CD4-positive, alpha-beta T cell treated with Interleukin-21 for 1 hour (primary cell): ENCODE measurements at places on chromosomes 1 and 21.
A peak's percentile ranks its signal among the peaks of the same experiment; 100 is the strongest.

DNA sequence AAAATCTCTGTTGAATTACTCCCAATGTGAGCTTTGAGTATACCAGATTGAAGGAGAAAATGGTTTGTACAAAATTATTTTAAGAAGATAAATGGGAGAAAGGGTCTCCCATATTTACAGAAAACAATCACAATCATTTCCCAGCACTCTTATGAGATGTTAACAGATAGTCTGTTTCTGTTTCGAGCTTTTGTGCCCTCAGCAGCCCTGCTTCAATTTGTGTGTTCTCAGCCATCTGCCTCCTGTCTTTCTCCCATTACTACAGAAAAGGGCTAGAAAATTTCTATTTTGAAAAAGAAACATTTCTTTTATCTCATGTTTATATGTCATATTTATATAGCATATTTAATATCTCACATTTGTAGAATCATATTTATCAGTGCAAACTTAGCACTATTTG lies 498.4 kb downstream of the TTLL7 start:
- DNase-seq, result no peak

GRCh38 chr1:214634267-214634666 lies 31.3 kb downstream of the CENPF start:
- no peak for DNase-seq

DNA sequence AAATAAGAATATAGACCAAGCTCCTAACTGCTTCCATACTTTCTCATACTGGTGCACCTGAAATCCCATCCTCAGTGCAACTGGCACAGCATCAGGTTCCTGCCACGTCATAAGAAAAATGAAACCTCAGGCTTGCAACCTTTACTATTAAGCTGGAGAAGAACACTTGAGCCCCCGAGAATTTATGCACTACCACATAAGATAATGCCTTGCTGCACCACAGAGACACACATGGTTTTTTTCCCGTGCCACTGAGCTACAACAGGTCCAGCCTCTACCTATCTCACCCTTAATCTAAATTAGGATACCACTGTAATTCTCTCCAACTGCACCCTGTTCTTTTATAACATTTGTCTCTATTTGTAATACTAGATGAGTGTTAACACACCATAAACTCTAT lies 174.5 kb downstream of the DENND1B start:
- DNase-seq, result no peak

DNA sequence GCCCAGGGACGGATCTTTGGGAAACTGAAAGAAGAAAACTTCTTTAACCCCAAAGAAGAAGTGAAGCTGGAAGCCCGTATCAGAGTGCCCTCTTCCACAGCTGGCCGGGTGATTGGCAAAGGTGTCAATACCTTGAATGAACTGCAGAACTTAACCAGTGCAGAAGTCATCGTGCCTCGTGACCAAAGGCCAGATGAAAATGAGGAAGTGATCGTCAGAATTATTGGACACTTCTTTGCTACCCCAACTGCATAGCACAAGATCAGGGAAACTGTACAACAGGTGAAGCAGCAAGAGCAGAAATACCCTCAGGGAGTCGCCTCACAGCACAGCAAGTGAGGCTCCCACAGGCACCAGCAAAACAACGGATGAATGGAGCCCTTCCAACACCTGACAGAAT lies 114.0 kb downstream of the NBPF12 start:
- DNase-seq, result no peak

DNA sequence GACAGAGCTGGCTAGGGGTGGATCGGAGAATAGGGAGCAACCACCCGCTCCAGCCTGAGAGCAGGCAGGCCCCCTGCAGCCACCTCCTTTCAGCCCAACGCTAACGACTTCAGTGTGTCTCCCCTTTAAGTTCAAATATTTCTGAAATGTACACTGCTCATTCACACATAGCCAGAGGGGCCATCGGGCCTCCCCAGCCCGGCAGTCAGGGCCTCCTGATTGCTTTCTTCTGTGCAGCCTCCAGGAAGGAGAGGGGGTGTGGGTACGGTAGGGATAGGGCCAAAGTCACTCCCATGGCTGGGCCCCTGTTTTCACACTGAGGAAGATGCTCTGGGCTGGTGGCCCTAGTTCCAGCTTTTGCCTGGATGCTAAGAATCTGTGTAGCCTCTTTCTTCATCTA lies 64.8 kb downstream of the EPHB2 start:
- DNase-seq, result no peak

- no peak for DNase-seq
Observed at GRCh38 chr1:71494163-71494562, 413.3 kb upstream of the ZRANB2 start.

- DNase-seq, result no peak
Observed at GRCh38 chr1:76203127-76203526, 128.6 kb downstream of the ST6GALNAC3 start.

DNA sequence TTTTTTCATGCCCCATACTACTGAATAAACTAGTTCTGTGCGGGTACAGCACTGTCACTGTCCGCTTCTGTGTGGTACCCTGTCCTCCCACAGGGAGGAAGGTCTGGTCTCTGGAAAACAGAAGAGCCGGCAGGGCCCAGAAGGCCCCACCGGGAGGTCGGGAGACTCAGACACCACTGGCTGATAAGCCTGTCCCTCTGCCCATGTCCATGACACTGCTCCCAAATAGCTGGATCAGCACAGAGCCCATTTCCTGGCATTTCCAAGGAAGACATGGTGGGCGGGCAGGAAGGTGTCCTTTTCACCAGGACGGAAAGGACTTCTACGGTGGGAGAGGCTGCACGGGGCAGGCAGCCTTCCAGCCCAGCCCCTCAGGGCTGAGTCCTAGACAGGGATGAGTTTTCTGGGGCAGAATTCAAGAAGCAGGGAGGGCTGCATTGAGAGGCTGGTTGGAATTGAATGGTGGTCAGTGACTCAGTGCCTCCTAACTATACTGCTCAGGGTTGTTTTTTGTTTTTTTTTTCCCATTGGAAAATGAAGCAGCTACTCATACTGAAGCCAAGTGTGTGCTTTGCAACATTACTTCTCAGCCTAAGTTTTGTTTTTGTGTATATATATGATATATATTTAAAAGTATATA lies 7.1 kb downstream of the PSRC1 start:
- no peak for DNase-seq

DNA sequence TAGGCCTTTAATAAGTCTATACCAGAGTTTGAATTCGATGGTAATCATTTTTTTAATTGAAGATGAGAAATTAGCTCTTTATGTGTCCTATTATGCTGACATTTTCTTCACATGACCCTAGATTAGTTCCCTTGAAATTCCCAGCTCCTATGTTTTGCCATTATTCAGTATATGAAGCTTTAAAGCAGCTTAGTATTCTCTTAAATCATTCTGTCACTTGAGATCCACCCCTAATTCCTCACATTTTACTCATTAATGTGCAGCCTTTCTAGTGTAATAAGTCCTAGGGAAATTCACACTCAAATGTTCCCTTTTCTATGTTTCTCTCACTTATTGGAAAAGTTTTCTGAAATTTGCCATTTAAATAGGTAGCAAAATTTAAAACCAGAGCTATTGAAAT lies 704.5 kb upstream of the B3GALT2 start:
- no peak for DNase-seq

DNA sequence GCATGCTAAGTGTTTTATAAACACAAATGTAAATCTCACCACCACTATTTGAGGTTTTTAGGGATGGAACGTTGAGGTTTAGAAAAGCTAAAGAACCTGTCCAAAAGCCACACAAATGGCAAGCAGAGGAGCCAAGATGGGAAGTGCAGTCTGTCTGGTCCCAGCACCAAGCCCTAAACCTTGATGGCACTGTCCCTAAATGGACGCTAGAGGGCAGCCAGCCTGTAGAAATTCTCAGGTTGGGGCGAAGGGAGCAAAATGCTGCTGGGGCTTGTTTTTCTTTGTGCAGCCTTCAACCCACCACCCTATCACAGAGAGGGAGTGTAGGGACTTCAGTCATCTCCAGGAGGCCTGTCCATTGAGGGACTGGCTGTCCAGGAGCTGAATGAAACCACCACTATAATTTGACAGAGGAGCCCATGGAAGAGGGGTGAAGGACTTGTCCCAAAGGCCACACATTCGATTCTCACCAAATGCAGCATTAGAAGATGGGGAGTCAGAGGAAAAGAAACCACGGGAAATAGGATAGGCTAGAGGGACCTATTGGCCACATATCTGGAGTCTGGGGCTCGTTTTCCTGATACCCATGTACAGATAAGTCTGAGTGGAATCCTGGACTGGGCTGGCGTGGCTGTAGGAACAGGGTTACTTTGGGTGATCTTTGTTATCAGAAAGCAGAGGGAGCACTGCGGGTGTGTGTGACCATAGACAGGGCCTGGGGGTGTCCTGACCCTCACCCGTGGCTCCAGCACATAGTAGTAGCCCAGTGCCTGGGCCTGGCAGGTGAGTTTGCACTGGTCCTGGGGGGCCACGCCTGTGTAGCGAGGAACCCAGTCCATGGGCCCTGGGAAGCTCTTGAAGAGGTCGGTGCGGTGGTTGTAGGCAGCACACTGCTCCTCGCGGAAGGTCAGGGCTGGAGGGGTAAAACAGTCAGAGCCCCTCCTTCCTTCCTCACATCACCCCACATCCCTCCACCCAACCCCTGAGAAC lies 6.1 kb downstream of the ADAMTS4 start:
- peak; percentile 84 for DNase-seq

- DNase-seq, result peak; percentile 25
Observed at GRCh38 chr1:112904071-112904830, 51.7 kb downstream of the SLC16A1 start.

DNA sequence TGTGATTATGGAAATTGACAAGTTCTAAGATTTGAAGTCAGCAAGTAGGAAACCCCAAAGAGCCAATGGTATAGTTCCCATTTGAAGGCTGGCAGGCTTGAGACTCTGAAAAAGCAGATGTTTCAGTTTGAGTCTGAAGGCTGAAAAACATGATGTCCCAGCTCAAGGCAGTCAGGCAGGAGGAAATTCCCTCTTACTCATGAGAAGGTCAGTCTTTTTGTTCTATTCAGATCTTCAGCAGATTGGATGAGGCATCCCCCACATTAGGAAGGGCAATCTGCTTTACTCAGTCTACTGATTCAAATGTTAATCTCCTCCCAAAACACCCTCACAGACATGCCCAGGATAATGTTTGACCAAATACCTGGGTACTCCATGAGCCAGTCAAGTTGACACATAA lies 372.5 kb upstream of the ST6GALNAC5 start:
- DNase-seq, result no peak

- DNase-seq, result no peak
Observed at GRCh38 chr21:22650226-22650625, 1652.0 kb downstream of the NCAM2 start.

DNA sequence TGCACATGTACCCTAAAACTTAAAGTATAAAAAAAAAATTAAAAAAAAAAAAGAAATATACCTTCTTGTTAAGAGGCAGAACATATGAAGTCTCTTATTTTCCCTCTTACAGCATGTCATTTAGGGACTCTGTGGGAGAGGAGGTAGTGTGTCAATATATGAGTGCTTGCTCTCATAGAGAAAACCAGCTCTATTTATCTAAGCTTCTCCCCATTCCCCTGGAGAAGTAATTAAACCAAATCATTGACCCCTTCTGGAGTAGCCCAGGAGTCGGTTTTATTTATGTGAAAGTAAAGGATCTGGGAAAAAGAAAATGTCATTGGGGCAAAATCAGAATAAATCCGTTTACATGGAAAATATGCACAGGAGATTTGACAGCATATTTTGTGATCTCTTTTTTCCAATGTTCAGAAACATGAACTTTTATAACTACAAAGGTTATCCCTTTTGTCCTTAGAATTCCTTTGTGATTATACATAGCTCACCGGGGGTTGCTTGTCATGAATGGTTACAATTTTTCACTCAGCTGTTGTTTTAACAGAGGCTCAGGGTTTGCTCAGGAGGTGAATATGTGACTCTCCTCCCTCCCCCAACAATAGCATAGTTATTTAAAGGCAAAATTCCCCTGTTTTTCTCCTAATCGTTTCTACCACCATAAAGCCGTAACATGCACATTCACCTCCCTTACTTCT lies 114.5 kb upstream of the C1orf21 start:
- DNase-seq, result no peak

DNA sequence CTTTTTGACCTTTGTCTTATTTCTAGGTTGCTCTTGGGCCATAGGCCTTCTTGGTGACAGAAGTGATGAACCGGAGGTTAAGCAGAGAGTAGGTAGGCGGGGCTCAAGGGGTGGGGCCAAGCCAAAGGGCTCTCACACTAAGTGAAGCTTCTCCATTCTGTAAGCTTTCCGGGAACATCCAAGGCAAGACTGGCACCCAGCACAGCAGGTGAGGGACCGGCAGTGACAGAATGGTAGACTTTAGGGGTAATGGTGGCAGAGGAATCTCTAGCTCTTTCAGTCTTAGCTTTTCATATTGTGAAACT lies at the start of gene TNFAIP8L2:
Gene TNFAIP8L2, plus strand, starts transcription at position 135 of the 305 bp plus-strand sequence. CDS start 2,049 bp downstream, outside the sequence.
- peak; percentile 76 for DNase-seq

DNA sequence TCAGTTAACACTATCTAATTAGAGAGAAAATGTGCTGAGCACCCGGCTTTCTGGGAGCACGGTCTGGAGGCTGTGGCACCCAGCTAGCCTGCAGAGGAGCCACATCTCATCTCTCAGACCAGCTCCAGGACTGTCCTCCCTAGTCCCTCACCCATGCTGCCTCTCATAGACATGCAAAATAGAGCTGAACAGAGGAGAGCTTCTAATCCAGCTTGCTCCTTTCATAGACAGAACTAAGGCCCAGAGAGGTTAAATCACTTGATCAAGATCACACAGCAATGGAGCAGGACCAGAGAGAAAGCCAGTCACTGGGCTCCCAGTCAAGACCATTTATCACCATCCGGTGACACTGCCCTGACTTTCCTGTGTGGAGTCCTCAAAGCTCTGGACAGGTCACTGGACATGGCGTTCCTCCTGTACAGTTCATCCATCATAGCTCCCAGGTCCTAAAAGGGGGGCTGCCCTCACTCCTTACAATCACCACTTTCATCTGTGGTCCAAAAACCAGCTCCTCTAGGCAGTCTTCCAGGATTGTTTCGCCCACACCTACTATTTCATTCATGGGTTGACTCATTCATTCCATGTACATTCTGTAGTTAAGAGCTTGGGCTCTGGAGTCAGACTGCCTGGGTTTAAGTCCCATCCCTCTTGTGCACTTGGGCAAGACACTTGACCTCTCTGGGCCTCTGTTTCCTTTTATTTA lies 8.8 kb upstream of the CAMK2N1 start:
- no peak for DNase-seq

- DNase-seq, result no peak
Observed at GRCh38 chr1:38287036-38287435, 240.4 kb upstream of the POU3F1 start.

DNA sequence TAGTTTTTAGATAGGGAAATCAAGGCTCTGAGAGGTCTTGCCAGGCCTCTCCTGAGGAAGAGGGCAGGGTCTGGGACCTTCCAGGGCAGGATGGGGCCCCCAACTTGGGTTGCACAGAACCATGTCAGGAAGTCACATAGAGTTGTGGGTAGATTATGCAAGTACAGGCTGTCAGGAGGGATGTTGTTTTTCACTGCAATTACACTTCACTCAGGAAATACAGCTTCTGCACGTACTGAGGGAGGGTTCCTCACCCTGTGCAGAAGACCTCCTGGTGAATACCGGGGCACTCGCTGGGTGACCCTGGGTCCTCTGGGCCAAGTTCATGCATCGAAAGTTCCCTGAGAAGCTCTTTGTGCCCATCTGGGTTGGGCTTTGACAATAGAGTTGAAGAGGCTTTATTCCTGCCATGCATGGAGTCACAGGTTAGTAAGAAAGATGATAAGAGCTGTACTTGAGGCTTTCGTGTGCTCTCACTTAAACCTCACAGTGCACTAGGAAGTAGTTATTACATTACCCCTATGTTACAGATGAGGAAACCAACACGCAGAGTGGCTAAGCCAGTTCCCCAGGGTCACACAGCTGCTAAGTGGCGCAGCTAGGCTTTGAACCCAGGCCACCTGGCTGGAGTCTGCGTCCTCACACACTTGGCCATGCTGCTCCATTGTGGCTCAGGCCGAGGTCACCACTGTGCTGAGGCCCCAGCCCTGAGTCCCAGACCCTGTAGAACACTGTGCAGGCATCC lies 16.2 kb upstream of the TNFRSF1B start:
- DNase-seq, result peak; percentile 59
